Stimulated activated CD8-positive, alpha-beta memory T cell treated with anti-CD3 and anti-CD28 coated beads, Interleukin-7, amount 100 ng/mL, for 1 hour (primary cell): ENCODE measurements at places on chromosomes 1 and 21.

DNA sequence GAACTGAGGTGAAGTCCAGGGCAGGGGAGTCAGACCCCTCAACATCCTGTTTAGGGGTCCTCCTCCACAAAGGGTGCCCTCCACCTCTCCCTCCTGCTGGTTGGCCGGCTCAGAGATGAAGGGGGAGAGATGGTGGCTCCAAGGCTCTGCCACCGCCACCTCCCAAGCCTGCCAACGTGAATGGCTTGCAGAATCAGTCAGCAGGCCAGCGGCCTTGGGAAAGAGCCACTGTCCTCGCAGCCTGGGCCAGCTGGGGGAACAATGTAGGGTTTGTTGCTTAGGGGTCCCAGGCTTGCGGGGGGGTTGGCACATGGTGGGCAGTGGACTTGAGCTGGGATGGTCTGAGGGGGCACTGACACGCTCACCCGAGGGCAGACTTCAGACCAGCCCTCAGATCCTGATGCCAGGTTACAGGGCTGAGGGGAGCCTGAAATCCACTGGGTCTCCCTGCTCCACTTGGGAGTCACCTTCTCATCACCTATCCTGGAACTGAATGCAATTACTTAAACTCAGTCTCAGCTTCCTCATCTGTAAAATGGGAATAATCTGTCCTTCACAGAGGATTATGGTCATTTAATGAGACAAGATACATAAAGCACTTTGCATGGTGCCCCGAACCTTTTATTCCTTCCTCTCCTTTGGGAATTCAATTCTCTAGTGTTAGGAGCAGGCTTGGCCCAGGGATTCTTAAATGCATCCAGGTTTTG, 8.3 kb downstream of the GPR37L1 start:
- DNase-seq: no peak

DNA sequence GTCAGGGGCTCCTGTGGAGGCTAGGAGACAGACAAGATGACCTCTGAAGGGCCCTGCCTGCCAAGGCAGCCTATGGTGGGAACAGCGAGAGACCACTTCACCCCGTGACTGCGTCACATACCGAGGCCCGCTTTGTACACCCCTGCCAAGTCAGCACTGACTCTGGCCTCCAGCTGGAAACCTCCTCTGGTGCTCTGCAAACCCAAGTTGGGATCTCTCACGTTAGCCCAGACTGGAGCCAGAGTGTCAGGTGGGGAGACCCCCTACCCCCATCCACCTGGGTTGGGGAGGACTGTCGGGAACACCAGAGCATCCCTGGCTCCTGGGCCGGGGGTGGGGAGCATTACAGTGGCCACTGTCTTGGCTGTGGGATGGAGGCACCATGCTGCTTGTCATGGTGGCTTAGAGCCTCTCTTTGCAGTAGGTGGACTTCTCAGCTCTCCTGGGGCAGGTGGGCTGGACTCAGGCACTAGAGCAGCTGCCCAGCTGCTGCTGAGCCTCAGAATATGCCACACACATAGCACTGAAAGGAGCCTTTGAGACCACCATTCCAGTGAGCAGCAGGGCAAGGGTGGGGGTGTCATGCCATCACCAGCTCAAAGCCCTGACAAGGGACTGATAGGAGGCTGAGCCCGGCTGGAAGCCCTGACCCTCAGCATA, 50.4 kb downstream of the ELK4 start:
- DNase-seq: no peak

GRCh38 chr1:15225461-15225860, 21.6 kb upstream of the FHAD1 start:
- DNase-seq: no peak

GRCh38 chr1:110464340-110464739, 13.4 kb downstream of the PROK1 start:
- no peak for DNase-seq

DNA sequence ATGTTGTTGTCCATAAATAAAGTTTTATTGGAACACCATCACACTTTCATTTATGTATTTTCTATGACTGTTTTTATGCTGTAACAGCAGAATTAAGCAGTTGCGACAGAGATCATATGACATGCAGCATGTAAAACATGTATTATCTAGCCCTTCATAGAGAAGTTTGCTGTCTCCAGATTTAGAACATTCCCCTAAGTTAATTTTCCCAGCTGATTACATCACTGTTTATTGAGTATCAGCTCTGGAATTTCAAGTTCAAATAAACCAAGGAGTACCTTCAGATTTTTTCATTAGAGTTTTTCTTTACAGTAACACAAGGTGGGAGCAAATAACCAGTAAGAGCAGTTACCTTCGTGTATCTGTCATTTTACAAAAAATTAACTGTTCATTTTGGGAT, 792.8 kb downstream of the USP25 start:
- DNase-seq: no peak

DNA sequence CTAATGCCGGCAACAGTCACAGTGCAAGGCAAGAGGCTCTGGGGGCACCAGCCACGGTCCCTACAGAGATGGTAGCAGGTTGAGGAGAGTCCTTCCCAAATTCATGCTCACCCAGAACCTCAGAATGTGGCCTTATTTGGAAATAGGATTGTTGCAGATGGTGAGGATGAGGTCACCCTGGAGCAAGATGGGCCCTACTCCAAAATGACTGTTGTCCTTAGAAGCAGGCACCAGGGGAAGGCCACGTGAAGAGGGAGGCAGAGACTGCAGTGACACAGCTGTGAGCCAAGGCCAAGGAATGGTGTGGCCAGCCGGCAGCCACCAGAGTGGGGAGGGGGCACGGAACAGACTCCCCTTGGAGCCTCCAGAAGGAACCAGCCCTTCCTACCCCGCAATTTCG, 70.8 kb upstream of the CLDN14 start:
- DNase-seq: no peak

DNA sequence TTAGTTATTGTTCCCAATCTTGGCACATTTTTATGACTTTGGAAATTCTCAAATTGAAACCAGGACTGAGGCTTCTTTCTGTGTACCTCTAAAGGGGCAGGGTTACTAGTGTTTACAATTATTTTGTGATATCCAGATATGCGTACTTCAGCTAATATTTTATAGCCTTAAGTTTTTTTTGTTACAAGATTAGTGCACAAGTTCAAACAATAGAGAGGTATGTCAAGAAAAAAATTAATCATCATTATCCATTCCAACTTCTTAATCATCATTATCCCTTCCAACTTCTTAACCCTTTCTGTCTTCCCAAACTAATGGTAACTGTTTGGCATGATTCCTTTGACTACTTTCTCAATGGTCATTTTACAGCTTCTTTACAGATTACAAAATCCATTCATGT, 272.9 kb upstream of the C1orf105 start:
- no peak for DNase-seq

GRCh38 chr1:150102986-150103385, 35.4 kb downstream of the VPS45 start:
- DNase-seq: no peak

DNA sequence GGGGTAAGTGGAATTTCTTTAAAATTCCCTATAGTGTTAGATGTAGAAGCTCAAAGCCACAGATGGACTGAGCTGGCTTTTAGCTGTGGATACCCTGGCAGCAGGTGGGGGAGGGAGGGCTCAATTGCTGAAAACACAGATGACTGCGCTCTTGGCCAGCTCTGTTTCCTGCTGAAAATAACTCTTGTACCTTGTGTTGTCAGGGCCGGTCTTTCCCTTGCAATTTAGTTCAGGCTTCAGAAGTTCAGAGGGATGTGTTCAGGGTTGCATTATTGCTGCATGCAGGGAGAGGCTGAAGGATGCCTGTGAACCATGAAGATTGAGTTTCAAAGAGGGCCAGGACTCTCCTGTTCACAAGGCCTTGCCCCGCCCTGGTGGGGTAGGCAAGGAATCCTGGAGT, 58.1 kb upstream of the GCLM start:
- no peak for DNase-seq

- DNase-seq: no peak
These were observed 67.3 kb upstream of the BCL10 start for GRCh38 chr1:85343612-85344255.

GRCh38 chr1:247347477-247348222, 16.0 kb upstream of the ZNF496 start:
- DNase-seq: no peak

GRCh38 chr1:15430787-15431570, 7.3 kb upstream of the CTRC start:
- peak; percentile 72 for DNase-seq

- no peak for DNase-seq
These were observed 121.4 kb downstream of the RRAGC start for GRCh38 chr1:38738207-38738606.

DNA sequence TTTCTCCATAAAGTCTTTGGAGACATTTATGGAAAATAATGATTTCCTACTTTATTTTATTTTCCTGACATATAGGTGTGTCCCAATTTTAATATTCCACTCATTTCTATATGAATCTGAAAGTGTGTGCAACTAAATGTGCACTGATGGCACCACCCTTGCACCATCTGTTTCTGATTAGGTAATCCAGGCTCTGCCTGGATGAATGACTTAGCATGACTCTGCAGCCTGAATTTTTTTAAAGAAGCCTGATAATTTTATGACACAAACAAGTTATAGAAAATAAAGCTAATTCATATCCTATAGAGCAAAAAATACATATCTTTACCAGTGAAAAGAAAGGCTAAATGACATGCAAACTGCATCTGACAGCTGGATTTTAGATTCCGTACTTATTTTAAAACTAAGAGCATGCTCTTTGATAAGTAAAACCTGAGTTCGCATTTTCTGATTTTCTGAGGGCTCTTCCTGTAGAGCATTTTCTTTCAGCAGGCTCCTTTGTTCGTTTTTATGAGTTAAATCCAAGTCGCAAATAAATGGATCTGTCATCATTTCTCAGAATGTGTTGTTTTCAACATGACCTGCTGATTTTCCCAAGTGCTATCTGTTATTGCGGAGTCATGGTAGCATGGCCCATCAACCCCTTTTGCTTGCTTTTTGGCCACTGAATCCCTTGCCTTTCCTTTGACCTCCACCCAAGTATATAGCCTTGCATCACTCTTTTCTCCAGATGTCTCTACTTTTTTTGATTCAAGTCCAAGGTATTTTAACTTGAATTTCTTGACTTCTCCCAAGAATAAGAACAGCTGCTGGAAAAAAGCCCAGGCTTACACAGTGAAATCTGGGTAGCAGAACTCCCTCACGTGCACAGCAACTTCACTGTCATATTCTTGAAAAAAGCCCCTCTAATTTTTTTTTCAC, 52.8 kb upstream of the LYPLAL1 start:
- DNase-seq: no peak

DNA sequence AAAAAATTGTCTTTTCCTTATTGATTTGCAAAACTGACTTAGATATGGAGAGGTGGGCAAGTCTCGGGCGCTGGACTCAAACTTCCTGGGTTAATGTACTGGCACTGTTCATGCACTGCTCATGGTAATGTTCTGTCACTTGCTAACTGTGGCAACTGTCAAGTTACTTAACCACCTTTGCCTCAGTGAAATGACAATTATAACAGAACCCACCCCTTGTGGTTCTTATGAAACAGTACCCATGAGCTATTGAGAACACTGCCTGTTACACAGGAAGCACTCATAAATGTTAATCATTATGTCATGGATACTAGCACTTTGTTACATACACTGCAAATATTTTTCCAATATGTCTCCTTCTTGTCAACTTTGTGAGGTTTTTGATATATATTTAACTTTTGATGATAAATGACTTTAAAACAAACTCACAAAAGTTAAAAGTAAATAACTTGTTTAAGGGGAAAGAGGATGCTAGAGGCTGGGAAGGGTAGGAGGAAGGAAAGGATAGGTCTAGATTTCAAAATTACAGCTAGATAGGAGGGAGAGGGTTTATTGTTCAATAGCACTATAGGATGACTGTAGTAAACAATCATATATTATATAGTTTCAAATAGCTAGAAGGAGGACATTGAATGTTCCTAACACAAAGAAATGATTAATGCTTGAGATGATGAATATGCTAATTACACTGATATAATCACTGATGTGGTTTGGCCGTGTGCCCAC, 342.5 kb downstream of the ADGRL2 start:
- DNase-seq: no peak

GRCh38 chr1:179781962-179782361, 38.9 kb downstream of the FAM163A start:
- no peak for DNase-seq

DNA sequence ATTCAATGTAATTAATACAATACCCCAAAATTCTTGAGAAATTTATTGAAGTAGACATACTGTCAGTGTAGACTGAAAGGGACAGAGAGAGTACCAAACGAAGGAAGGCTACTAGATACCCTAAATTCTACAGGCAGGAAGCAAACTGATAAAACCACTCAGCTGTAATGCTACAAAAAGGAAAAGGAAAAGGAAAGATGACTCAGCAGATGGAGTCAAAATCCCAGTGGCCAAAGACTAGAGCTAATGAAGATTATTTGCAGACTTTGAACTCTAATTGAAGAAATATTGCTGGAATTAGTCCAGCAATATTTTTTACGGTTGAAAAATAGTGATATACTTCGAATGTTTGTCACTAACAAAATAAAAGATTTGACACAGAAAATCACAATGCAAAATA, 671.9 kb downstream of the BRINP3 start:
- DNase-seq: no peak

- no peak for DNase-seq
These were observed 367.3 kb downstream of the SMYD3 start for GRCh38 chr1:246139745-246140182.

GRCh38 chr1:66769512-66770229, 17.4 kb downstream of the DYNLT5 start:
- no peak for DNase-seq

- no peak for DNase-seq
These were observed 7.0 kb downstream of the CFAP45 start for GRCh38 chr1:159892944-159893343.

- DNase-seq: no peak
These were observed 182.4 kb downstream of the MIS18A start for GRCh38 chr21:32096411-32096810.

- DNase-seq: no peak
These were observed 198.2 kb downstream of the SIPA1L2 start for GRCh38 chr1:232431748-232432147.

GRCh38 chr1:174112489-174113162, 46.7 kb upstream of the RABGAP1L start:
- DNase-seq: no peak

GRCh38 chr21:43692949-43693348, 26.0 kb upstream of the PDXK start:
- DNase-seq: no peak

- DNase-seq: no peak
These were observed 17.5 kb downstream of the MAB21L3 start for GRCh38 chr1:116128664-116129063.

DNA sequence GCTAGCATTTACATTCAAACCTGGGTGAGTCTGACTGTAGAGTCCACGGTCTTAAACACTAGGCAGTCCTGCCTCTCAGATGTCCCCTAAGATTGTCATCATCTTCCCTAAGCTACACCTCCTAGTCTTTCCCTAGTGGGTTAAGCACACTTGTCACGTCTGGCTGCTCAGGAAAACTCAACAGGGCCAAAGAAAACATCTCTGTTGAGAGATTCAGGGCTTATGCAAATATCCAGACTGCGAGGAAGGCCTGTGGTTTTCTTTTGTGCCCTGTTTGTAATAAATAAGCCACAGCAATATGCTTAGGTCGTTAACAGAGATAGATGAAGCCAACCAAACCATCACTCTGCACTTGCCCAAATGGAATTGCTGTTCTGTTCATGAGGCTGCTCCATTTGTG, 472.6 kb upstream of the DEPDC1 start:
- DNase-seq: no peak
